ENCODE measurements at places on chromosomes 16 and 17.

DNA sequence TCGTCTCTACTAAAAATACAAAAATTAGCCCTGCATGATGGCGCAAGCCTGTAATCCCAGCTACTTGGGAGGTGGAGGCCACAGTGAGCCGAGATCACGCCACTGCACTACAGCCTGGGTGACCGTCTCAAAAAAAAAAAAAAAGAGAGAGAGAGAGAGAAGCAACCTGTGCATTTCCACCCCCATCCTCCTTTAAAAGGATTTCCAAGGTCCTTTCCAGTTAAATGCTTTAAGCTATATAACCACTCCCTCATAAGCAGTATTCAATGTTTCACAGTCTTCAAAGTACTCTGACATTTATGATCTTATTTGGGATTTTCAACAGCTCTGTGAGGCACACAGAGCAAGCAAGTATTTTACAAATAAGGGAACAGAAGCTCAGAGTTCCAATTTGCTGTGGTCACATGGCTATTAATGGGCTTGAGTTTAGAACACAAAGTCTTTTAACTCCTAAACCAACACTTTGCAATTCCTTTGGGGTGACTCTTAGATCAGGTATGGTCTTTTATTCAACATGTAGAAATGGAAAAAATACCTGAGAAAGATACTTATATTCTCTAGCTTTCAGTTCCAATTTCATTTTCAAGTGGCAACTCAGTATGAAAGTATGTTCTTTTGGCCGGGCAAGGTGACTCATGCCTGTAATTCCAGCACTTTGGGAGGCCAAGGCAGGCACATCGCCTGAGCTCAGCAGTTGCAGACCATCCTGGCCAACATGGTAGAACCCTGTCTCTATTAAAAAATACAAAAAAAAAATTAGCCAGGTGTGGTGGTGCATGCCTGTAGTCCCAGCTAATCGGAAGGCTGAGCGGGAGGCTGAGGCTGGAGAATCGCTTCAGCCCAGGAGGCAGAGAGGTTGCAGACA lies 31.3 kb downstream of the SPOP start:
- no peak for DNase-seq

DNA sequence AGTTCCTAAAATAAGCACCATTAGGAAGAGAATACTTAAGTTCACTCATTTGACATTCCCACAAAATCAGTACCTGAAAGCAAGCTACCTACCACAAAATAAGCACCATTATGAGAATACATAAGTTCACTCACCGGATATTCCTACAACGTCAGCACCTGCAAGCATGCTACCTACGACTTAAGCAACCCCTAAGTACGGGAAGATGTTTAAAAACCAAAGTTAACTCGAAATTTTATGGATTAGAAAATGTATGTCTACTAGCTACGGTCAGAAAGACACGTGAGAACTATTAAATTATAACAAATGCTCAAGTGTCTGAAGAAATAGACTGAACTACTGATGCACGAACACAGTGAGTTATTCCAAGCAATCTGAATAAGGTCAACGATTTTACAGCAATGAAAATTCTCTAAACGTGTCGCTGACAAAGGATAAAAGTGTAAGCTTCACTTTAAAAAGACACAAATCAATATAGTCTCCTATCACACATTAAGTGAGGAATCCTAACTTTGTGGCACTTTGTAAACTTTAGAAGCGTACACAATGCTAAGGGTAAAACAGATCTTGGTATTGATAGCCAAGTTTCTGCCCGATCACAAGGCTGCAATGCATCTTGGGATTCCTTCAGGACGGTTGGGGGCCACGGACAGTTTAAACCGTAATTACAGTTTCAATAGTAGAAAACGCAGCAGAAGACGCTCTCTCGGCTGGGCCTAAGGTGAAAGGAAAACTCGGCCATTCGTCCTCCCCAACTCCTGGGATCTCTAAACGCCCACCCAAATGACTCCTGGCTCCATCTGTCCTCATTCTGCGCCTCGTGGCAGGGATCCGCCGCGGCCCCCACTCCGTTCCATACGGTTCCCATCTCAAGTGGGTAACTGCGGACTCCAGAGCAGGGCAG lies 1.3 kb downstream of the GSPT1 start:
- DNase-seq = no peak

DNA sequence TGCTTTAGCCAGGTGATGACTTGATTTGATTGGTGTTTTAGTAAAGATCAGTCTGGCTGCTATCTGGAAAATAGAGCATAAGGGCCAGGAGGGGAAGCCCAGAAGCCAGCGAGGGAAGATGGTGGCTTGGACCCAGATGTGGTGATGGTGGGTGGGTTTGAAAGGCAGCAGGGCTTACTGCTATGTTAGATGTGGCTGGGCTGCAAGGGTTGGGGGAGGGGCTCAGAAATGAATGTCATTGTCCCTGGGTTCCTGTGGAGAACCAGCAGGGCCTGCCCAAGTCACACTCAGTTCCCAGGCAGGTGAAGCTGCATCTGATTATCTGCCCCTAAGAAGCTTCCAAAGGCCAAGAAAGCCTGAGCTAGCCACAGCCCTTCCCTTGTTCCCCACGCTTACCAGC lies 71.7 kb upstream of the BRD7 start:
- no peak for DNase-seq

- no peak for DNase-seq
Observed at GRCh38 chr16:87792205-87792565, 26.4 kb upstream of the KLHDC4 start.

DNA sequence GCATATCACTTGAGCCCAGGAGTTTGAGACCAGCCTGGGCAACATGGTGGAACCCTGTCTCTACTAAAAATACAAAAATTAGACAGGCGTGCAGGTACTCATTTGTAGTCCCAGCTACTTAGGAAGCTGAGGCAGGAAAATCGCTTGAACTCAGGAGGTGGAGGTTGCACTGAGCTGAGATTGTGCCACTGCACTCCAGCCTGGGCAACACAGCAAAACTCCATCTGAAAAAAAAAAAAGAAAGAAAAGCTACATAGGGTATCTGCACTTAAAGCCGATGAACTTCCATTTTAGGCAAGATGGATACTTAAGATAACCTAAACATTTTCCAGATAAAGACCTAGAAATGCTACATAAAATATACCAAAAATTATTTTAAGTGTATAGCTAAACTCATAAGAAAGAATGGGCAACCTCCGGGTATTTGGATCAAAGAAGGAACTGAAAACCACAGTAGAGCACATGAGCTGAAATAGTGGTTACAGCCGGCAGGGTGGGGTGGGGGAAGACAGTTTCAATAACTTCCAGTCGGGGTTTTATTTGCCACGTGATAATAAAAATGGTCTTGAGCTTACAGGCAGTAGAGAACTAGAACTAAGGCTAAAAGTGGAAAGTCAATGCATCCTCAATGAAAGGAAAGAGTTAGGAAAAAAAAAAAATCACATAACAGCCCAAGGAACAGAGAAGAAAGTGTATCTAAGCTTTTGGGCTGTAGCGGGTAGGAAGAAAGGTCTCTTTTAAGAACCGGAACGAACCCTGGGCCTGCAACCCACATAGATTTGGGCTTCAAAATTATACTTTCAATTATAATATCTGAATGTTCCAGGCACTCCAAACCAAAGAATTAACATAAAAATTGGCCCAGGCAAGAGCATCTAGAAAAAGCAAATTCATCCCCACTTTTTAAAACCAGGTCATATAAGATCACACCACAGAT lies 53.1 kb downstream of the CFDP1 start:
- peak; percentile 49 for DNase-seq

- no peak for DNase-seq
Observed at GRCh38 chr16:3459401-3460090, 16.1 kb downstream of the NAA60 start.

DNA sequence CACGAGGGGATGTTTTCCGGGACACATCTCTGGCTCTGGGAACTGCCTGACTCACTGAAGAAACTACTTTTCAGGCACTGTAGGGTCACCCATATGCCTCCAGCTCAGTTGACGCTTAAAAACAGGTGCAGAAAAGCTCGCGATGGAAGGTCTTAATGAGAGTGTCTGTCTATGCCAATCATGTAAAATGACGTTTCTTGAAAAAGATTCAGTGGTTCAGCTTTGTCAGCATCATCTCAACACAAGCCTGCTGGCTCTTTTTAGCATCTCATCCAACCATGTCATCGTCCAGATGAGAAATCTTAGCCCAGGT lies 27.5 kb downstream of the OR1D5 start:
- DNase-seq = no peak

- no peak for DNase-seq
Observed at GRCh38 chr16:31334934-31335333, 20.0 kb upstream of the ITGAX start.
